ENCODE measurements at places on chromosomes 7 and 10.

DNA sequence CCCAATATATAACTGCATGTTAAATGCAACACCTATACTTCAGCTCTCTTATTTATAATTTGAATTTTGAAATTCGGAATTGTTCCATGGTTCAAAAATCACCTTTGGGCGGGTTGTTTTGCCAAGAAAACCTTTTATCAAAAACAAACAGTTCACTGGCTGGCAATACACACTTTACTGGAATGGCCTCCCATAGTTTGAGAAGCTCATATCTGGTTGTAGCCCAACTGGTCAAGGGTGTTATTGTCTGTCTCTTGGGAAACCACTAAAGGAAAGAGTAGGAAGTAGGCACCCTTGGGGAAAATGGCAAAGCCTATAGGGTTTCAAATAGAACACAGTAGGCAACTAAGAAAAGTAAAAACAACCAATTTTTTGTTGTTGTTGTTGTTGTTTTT, 117.9 kb downstream of the HIPK2 start:
- DNase-seq: no peak

GRCh38 chr7:3568516-3568915, 267.5 kb downstream of the SDK1 start:
- no peak for DNase-seq

GRCh38 chr10:106557053-106557452, 607.5 kb downstream of the SORCS1 start:
- DNase-seq: no peak

GRCh38 chr10:110032801-110033700, 25.3 kb downstream of the ADD3 start:
- no peak for DNase-seq

DNA sequence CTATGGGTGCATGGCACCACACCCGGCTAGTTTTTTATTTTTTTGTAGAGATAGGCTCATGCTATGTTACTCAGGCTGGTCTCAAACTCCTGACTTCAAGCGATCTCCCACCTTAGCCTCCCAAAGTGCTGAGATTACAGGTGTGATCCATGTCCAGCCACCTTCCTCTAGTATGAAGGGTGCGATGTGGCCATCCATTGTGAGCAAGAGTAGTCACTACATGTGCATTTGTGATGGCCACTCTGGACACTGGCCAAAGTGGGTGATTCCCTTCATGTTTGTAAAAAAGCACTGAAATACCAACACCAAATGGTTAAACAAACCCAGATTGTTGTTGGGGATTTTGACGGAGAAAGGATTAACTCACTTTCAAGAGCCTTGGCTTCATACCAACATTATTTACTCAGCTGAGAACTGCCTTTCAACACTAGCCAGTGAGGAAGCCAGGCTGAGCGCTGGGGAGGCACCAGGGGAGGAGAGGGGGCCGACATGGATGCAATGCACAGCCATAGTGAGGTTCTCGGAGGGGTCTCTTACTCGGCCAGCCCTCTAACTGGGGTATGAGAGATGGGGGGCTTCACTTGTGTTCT, 198.1 kb upstream of the LYZL2 start:
- no peak for DNase-seq

GRCh38 chr10:76647301-76647700, 990.3 kb downstream of the KCNMA1 start:
- no peak for DNase-seq

DNA sequence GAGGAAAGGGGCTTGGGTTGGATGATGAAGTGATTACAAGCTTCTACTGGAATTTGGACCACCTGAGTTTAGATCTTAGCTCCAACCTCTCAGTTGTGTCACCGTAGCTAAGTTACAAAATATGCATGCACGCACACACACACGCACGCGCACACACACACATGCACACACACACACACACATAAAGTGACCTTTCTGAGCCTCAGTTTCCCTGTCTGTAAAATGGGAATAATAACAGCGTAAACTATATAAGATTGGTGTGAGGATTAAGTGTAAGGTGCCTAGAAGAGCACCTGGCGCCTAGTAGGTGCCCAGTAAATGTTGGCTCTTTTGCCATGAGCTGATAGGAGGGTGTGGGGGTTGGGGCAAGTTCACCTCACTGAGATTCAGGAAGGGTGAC, 12.6 kb upstream of the AQP1 start:
- DNase-seq: no peak

DNA sequence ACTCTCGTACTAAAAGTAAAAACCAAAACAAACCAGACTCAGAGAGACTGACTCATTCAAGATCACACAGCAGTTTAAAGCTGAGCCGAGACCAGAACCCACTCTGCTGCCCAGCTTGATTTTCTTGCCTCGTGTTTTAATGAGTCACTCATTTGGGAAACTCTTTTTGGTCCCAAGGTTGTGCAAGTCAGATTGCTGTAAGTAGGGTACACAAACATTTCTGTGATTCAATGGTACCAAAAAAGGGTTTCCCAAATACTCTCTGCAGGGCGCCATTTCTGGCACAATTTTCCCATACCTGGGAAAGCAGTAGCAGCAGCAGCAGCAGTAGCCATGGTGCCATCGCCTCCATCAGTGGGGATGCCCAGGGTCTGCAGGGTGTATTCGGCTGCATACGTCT, 69.9 kb downstream of the ASAH2B start:
- no peak for DNase-seq

- DNase-seq: no peak
These were observed 9.7 kb downstream of the SFRP5 start for GRCh38 chr10:97762056-97762455.

- DNase-seq: no peak
These were observed 1.2 kb downstream of the YWHAG start for GRCh38 chr7:76357475-76358010.

DNA sequence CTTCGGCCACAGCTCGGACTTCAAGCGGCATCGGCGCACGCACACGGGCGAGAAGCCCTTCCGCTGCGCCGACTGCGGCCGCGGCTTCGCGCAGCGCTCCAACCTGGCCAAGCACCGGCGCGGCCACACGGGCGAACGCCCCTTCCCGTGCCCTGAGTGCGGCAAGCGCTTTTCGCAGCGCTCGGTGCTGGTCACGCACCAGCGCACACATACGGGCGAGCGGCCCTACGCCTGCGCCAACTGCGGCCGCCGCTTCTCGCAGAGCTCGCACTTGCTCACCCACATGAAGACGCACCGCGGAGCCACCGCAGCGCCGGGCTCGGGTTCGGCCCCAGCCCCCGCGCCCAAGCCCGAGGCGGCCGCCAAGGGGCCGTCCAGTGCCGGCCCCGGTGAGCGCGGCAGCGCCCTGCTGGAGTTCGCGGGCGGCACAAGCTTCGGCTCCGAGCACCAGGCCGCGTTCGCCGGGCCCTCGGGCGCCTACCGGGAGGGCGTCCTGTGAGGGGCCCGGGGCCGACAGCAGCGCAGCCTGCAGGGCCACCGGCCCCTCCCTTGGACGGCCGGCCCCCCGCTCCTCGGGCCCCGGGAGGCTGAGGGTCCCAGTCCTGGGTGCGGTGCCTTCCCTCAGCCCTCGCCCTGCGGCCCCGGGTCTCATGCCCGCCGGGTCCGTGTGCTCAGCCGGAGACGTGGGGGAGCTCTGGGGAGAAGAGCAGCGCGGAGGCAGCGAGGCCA, 17.2 kb downstream of the ZNF316 start:
- no peak for DNase-seq

GRCh38 chr7:80882213-80882801, 36.5 kb downstream of the SEMA3C start:
- DNase-seq: no peak

DNA sequence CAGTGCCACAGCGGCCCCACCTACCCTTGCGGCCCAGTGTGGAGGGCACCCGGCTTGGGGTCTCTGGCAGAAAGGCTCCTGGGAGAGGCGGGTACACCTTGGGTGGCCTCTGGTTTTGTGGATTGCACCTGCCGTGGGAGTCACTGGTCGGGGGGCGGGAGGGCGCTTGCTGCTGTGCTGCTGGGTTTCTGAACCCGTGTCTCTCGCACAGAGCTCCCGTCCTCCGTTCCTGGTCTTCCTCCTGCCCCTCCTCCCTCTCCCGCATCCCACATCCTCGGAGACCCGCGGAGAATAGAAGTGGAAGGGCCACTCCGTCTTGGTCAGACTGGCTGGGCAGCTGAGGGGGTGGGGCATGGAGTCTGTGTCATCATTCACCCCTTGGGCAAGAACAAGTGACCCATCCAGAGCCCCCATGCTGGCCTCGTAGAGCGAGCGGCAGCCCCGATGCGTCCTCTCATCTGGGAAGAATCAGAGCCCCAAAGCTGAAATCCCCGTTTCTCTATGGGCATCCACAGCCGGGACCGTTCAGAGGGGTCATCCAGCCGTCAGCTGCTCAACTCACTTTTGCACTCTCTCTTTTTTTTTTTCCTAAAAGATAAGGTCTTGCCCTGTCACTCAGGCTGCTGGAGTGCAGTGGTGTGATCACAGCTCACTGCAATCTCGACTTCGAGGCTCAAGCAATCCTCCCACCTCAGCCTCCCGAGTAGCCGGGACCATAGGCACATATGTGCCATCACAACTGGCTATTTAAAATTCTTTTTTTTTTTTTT, 4.0 kb downstream of the MAFK start:
- DNase-seq: no peak

DNA sequence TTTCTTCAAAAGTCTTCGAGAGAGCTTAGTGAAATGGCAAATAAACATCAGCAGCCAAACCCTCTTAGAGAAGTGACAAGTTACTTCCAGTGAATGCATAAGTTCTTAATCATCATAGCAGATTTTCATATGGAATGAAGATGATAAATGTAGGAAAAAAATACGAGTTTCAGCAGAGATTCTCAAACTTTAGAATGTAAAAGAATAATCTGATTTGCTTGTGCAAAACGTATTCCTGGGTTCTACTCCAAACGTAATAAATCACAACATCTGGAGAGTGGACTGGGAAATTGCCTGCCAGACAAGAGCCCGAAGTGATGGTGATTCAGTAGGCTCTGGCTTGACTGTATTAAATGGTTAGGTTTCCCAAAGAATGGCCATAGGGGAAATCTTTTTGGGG, 62.2 kb downstream of the AKR1E2 start:
- no peak for DNase-seq

- DNase-seq: no peak
These were observed 166.4 kb downstream of the C7orf25 start for GRCh38 chr7:42745357-42746059.

DNA sequence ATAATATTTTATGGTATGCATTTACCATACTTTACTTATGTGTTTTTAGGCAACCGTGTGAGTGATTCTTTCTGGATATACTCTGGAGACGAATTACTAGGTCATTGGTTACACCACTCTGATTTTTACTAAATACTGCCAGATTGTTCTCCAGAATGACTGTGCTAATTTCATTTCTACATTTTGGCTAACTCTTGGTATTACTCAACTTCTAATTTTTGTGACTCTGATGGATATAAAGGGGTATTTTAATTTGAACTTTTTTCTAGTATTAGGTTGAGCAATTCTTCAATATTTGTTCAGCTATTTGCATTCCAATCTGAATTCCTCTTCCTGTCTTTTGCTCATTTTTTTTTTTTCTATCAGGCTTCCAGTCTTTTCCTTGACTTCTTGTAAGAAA, 223.6 kb downstream of the MDFIC start:
- no peak for DNase-seq

DNA sequence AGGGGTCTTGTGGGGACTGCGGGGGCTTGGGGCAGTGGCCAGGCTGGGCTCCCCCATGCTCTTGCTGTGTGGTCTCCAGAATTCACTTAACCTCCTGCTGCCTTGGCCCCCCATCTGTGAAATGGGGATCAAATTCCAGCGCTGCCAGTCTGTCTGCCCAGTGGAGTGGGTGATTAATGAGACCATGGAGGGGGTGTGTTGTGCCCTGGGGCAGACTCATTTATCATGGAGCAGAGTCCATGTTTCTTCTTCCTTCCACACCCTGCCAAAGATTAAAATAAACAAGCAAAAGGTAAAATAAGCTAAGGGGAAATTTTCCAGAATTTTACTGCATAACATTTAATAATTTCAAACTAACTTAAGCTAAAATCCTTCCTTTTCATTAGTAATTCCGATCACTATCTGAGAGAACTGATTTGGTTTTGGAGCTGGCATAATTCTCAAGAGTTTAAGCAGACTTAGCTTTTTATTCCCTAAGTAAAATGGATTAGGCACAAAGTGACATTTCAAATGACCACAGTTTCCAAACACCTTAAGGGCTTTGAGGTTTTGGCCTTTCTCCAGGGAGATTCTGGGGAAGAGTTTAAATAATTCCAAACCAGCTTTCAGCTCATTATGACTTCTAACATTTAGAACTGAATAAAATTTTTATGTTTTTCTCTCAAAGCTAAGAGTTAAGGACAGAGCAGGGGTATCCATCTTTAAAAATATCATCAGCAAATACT, 211.9 kb downstream of the CXCL12 start:
- no peak for DNase-seq

DNA sequence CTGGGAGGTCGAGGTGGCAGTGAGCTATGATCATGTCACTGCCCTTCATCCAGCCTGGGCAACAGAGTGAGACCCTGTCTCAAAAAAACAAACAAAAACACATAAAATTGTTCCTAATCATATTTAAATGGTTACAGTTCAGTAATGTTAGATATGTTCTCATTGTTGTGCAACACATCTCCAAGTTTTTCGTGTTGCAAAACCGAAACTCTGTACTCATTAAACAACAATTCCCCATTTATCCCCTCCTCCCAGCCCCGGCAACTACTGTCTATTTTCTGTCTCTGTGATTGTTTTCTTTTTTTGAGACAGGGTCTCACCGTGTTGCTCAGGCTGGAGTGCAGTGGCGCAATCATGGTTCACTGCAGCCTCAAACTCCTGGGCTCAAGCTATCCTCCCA, 16.1 kb upstream of the PRXL2A start:
- no peak for DNase-seq

DNA sequence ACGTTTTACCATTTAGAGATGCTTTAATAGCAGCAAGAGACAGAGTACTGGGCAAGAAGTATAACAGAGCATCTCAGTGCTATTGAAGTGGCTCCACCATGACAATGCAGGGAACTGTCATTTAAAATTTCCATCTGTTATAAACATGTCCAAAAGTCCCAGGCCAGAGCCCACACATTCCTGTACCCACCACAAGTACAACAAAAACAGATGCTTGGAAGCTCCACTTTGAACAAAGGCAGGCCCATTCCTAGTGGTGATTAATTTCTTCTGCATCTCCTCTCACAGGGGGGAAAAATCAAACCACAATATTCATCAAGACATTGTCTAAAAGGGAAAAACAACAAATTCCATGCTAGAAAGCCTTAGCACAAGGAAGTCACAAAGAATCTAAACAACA, 627.9 kb downstream of the PARD3 start:
- DNase-seq: no peak

DNA sequence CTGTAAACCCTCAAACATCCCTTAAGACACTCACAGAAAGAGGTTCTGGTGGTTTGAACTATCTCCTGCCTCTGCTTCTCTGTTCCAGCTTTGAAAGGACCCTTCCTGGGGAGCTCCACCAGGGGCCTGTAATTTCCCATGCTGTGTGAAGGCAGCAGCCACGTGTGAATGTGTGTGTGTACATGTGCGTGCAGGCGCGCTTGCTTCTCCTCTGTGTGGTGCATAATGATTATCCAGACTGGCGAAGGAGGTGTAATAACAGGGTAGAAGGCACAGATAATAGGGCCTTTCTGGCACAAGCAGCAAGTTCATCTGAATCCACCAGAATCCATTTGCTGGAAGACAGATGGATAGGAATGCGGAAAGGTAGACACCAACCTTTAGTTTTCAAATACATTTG, 466.5 kb downstream of the GRID1 start:
- no peak for DNase-seq

Measured in stimulated activated CD8-positive, alpha-beta memory T cell treated with anti-CD3 and anti-CD28 coated beads, Interleukin-15, amount 100 ng/mL, for 24 hours (primary cell).